ENCODE measurements at places on chromosomes 7 and 10.
A peak's percentile ranks its signal among the peaks of the same experiment; 100 is the strongest.

- DNase-seq: no peak
Observed at GRCh38 chr7:29282819-29283414, 88.3 kb downstream of the CHN2 start.

DNA sequence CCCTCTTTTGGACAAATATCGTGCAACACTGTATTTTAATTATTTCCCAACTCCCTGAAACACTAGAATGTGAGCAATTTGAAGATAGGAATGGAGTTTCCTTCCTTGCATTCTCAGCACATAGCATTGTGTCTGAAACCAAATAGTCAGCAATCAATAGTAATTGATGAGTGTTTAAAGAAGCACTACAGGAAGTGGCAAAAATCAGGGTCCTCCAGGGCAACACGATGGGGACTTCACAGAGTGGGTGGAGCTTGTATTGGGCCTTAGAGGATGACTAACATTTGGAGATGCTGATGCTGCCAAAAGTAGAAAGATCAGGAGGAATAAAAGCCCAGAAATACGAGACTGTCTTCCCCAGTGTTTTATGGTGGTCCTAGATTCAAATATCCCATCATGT is 94.9 kb downstream of the NPSR1 start:
- DNase-seq: no peak

DNA sequence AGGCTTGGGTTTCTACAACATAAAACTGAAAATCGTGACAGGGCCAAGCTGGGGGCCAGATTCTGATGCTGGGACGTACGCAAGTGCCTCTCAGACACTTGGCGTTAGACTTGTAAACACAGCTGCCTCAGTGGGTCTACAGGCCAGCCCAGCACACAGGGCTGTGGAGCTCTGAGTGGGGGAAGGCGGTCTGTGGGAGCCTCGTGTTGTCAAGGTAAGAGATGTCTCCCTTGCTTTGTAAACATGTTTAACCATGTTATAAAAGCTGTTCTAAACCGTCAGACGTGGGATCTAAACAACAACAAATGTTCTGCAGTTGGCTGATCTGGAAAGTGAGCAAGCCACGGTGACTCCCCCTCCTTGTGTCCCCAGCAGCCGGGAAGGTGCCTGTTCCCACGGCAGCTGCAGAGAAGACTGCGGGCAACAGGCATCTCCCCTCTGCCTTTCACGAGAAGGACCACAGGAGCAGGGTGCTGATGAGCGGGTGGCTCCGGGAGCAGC is 67.8 kb downstream of the ZRANB1 start:
- no peak for DNase-seq

GRCh38 chr7:7668706-7669105 is 28.2 kb downstream of the UMAD1 start:
- no peak for DNase-seq

DNA sequence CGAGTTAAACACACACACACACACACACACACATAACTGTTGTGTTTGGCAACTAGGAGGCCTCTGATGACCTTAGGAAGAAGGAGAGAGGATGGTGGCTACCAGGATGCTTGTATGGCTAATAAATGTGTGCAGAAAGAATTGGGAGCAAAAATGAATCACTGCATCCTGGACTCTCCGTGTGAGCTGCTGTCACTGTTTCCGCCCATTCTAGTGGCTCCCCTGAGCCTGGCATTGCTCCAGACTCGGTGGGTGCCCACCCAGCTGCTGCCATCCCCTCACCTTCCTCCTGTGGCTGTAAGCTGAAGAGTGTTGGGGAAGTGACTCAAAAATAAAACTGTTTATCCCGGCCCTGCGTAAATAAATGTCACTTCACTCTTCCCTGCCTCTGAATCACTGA is 149.5 kb upstream of the MINDY3 start:
- DNase-seq: no peak

- no peak for DNase-seq
Observed at GRCh38 chr7:112571852-112572607, 91.2 kb downstream of the LSMEM1 start.

GRCh38 chr10:103569896-103570295 is 76.4 kb downstream of the NEURL1 start:
- DNase-seq: no peak

GRCh38 chr10:101484175-101484745 is 103.8 kb downstream of the POLL start:
- DNase-seq: no peak

DNA sequence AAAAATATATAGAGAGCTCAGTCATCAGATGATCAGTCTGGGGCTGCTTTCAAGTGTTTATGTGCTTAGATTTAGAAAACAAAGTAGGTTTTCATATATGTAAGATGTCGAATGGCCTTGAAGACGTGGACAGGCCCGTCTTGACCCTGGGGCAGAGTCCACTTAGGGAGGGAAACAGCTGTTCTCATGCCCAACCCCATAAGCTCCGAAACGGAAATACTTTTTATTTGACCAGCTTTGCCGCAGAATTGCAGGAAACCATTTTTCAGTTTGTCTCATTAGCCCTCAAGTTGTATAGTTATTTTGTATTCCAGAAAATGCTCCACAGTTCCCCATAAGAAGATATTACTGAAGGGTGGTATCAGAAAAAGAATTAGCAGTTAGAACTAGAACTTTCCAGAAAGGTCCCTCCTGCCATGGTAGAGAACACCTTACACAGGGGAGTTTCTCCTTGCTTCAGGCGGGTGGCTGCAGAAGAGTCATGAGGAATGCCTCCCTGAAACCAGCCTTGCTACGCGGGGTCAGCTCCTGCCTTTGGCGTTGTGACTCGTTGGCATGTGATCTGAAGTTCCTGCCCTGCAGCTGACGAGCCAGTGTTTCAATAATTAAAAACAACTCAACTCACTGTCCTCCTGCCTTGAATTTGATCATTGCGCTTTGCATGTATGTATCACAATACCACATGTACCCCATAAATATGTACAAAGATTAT is 192.7 kb downstream of the CELF2 start:
- no peak for DNase-seq

GRCh38 chr7:112162784-112163506 is 43.3 kb downstream of the DOCK4 start:
- no peak for DNase-seq

GRCh38 chr10:132136689-132137088 is 50.1 kb upstream of the DPYSL4 start:
- no peak for DNase-seq

DNA sequence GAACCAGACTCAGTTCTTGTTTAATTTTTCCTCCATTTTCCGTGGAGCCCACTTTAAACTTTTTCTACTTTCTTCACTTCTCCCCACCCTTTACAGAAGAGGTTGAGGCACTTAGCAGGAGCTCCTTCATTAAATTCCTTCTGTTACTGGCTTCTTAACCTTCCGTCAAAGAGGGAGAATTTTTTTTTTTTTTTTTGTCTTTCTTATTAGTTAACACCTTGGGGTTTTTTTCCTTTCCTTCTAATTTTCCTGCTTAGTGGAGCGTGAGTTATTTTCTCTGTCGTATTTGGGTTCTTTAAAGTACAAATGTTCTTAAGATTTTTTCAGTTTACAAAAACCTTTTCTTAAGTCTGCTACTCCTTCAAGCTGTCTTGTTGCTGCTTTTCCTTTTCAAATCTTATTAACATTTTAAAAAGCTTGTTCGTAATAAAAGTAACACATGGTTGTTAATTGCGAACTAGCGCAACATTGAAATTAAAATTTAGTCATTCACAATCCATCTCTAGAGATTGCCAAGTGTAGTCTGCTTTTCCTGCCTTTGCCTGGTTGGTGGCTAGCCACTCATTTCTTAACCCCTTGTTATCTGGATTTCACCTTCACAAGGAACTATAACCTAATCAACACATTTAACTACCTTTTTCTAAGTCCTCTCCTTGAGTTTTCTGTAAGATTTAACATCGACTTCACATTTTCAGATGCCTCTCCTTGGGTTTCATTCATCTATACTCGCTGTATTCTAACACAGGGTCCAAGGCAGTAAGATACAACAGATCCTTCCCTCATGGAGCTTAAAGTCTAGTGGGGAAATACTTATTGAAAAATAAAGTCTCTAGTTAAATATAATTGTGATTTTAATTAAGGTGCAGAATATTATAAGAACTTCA is 2.0 kb downstream of the BMPR1A start:
- no peak for DNase-seq

DNA sequence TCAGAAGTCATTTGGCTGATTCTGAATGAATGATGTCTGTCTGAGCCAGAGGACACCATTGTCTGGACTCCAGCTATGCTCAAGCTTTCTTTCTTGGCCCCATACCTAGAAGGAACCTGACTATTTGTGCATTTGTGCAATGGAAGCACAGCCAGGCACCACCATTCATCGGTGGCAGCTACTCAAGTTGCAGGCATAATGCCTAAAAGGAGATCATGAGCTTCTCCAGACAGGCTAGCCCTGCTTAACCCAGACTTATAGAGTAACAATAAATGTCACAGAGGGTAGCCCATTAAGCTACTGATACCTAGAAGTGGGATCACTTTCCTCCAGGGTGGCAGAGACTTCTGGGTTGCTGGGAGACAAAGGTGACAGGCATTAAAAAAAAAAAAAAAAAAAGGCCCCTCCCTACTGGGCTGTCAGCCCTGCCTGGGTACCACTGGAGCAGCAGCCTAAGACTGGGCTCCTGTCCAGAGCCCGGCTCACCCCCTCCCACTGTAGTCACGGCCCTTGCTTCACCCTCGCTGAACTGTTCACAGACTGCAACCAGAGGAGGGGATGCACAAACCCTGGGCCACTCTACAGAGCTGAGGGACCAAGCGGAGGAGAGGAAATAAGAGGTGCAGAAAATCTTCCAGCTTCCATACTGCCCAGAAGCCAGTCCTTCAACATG is 75.4 kb upstream of the ATP6V0A4 start:
- no peak for DNase-seq

DNA sequence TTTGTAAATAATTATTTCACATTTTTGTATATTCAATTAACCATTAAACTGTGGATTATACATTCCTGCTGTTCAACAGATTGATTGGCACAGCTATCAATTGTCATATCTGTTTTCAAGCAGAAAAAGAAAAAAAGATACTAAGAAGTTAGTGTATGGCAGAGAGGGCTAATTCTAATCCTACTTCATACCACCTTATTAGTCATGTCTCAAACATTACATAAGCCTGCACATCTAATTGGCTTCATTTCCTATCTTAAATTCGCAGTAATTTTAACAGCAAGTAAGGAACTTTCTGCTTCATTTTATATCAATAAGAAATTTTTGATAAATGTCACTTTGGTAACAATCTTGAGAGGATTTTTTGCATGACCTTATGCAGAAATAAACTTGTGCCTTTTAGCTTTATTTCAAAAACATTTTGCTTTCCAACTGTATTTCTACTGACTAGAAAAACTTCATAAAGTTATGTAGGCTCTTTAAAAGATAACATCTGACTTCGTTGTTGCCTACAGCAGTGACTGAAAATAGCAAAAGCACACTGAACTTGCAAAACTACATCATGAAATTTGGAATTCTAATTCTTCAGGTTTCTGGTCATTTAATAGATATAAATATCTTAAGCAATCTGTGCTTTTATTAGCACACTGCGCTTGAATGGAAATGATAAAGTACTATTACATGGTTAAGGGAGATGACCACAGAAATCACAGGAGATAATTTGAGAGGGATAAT is 111.5 kb downstream of the SEMA3C start:
- no peak for DNase-seq

GRCh38 chr10:71740069-71740653 is 20.6 kb upstream of the C10orf105 start:
- no peak for DNase-seq

DNA sequence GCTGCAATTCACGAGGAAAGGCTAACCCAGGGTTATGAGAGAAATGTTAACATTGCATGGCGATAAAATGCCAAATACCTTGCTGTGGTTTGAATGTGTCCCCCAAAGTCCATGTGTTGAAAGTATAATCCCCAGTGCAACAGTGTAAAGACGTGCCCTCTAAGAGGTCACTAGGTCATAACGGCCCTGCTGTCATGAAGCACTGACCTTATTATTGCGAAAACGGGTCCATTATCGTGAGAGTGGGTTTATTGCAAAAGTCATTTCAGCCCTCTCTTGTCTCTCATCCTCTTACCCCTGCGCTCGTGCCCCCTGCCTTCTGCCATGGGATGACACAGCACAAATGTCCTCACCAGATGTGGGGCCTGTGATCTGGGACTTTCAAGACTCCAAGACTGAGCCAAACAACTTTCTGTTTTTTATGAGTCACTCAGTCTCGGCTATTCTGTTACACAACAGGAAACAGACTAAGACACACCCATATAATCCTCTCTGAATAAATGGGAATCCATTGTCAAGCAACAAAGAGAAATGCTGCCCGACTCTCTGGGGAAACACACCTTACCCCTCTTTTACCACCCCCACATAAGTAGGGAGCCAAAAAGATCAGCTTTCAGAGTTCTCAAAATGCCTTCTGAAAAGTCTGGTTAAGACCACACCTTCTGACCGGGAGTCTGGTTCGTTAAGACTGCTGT is 73.1 kb upstream of the UCN3 start:
- DNase-seq: peak; percentile 4

- DNase-seq: no peak
Observed at GRCh38 chr7:53476566-53476965, 441.1 kb downstream of the POM121L12 start.

GRCh38 chr7:95526128-95526738 is 40.5 kb downstream of the ASB4 start:
- no peak for DNase-seq

DNA sequence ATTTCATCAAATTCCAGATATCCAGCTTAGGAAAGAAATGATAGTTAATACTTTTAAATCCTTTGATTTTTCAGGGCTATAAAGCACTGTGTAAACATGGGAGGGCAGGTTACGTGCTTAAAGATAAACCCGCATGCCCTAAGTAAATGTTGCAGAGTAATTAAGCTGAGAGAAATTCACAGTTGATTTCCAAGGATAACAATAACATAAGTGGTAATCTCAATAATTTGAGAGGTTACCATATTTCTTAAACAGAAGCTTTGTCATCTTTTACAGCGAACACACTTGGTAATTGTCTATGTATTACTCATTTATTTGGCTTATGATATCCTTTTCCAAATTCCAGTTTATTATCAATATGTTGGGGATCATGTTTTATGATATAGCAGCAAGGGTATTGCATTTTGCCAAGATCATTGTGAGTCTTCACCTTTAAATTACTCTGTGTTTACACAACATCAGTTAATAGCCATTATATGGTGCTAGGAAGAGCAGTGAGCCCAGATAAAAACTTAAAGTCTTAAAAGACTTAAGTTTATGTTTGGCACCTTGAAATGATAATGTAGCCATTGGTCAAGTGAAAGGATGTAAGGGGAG is 15.4 kb downstream of the MGAM start:
- DNase-seq: no peak

DNA sequence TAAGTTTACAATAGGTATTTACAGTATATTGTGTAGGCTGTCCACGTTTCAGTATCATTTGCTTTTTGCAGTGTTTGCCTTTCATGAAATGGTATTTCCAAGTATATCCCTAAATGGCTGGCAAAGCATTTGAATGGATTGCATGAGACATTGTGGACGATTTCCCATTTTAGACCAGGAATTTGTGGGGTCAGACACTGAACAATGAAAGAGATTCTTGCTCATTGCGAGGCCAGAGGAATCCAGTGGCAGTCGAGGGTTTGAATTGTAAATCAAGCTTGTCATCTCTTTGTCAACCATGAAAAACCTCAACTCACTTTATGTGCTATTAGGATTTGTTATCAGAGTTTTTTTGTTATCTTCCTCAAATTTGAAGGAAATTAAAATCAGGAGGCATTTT is 70.8 kb downstream of the CREB5 start:
- no peak for DNase-seq

GRCh38 chr7:100629117-100629716 is 12.1 kb downstream of the TFR2 start:
- DNase-seq: no peak

GRCh38 chr10:44864637-44865288 is 46.4 kb upstream of the TMEM72 start:
- peak; percentile 77 for DNase-seq

Measured in stimulated activated CD8-positive, alpha-beta memory T cell treated with anti-CD3 and anti-CD28 coated beads, Interleukin-2, amount 100 ng/mL, for 48 hours (primary cell).